ENCODE measurements at places on chromosomes 12 and 14.

GRCh38 chr14:103372552-103373304 lies 12.5 kb upstream of the MARK3 start:
- no peaks in the 10 kb centered on the region for H3K36me3 ChIP-seq
- H3K27me3 ChIP-seq: no peaks in the 10 kb centered on the region
- no peak for DNase-seq
- H3K4me3 ChIP-seq: no peak overlapping the region
- peaks cover 11% of the 10 kb centered on the region for H3K4me1 ChIP-seq

DNA sequence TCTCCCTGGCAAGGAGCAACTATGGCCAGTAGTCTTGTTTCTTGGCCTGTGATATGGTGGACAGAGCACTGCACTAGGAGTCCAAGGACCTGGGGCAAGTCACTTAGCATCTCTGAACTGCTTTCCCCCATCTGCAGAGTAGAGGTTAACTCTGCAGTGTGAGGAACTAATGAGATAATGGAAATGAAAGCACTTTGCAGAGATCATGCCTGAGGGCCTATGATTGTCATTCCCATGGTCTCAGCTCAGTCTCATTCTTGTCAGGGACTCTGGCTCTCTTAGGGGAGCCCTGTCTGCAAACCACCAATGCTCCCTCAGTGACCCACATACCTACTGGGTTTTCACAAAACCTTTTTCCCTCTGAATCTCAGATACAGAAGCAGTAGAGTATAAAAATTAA lies 6.5 kb upstream of the PNMA1 start:
- H3K27me3 ChIP-seq: no peaks in the 10 kb centered on the region
- no peak overlapping the region for H3K27ac ChIP-seq
- H3K4me3 ChIP-seq: no peak overlapping the region
- H3K36me3 ChIP-seq: peaks cover 63% of the 10 kb centered on the region
- H3K4me1 ChIP-seq: peaks cover 4% of the 10 kb centered on the region
- DNase-seq: no peak

DNA sequence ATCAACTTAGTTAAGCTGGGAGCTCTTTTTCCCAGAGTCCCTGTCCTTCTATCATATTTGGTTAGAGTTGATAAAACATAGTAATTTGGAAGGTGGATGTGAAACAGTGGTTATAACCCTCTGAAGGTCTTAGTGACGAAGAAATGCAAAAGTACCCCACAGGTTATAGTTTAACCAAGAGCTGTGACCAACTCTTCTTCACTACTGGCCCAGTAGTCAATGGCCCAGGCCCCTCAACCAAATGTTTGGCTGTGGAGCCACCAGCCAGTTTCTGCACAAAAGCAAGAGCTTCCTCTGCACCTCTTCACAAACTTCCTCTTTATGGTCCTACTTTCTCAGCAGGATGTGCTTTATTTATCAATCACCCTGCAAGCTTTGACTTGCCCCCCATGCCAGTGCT lies 132.6 kb downstream of the BMP4 start:
- H3K27me3 ChIP-seq: no peaks in the 10 kb centered on the region
- H3K4me1 ChIP-seq: no peaks in the 10 kb centered on the region
- no peak overlapping the region for H3K27ac ChIP-seq
- H3K36me3 ChIP-seq: no peaks in the 10 kb centered on the region
- DNase-seq: no peak

- H3K27me3 ChIP-seq: no peaks in the 10 kb centered on the region
- peaks cover 39% of the 10 kb centered on the region for H3K4me1 ChIP-seq
These were observed 14.1 kb downstream of the PRKAB1 start for GRCh38 chr12:119681728-119682638.

- no peak overlapping the region for H3K4me3 ChIP-seq
- H3K27me3 ChIP-seq: no peaks in the 10 kb centered on the region
- H3K4me1 ChIP-seq: no peaks in the 10 kb centered on the region
- H3K36me3 ChIP-seq: peaks cover 85% of the 10 kb centered on the region
These were observed 41.4 kb downstream of the ZC3H14 start for GRCh38 chr14:88604212-88604611.

GRCh38 chr14:96783043-96783914 lies 13.9 kb upstream of the VRK1 start:
- H3K27ac ChIP-seq: no peak overlapping the region
- H3K4me1 ChIP-seq: peaks cover 9% of the 10 kb centered on the region
- H3K4me3 ChIP-seq: no peak overlapping the region
- no peaks in the 10 kb centered on the region for H3K27me3 ChIP-seq
- H3K36me3 ChIP-seq: no peaks in the 10 kb centered on the region
- DNase-seq: no peak

DNA sequence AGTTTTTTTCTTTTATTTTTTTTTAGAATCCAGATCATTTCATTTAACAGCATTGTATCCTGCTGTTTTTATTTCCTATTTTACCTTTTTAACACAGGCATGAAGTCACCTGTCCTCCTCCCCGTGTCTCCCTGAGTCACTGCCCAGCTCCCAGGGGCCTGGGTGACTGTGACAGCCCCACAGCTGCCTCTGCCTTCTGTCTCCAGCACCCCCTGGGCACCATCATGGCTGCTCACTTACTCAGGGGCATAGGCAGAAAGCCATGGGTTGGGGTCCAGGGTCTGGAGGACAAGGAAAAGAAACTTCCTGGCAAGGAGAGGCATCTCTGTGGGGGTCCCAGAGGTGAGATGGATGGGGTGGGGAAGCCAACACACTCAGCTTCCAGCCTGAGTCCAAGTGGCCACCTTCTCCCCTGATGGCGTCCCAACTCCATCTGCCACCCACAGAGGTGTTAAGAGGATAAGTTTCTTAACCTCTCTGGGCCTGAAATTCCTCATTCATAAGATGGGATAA lies 25.3 kb downstream of the TMEM63C start:
- H3K36me3 ChIP-seq: no peaks in the 10 kb centered on the region
- no peak overlapping the region for H3K4me3 ChIP-seq
- no peaks in the 10 kb centered on the region for H3K4me1 ChIP-seq
- H3K27me3 ChIP-seq: no peaks in the 10 kb centered on the region
- no peak overlapping the region for H3K27ac ChIP-seq
- DNase-seq: peak; percentile 59

DNA sequence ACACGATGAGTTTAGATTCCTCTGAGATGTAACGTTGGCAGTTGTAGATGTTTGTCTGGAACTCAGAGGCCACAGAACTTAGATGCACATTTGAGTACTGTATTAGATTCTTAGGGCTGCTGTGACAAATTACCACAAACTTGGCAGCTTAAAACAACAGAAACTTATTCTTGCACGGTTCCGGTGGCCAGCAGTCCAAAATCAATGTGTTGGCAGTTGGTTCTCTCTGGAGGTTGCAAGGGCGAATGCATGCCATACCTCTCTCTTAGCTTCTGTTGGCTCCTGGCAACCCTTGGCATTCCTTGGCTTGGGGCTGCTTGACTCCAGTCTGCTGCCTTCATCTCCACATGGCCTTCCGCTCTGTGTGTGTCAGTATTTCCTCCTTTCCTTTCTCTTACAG lies 118.9 kb downstream of the C12orf75 start:
- H3K4me1 ChIP-seq: no peaks in the 10 kb centered on the region
- no peak overlapping the region for H3K4me3 ChIP-seq
- no peak for DNase-seq
- H3K27ac ChIP-seq: no peak overlapping the region
- H3K27me3 ChIP-seq: no peaks in the 10 kb centered on the region

DNA sequence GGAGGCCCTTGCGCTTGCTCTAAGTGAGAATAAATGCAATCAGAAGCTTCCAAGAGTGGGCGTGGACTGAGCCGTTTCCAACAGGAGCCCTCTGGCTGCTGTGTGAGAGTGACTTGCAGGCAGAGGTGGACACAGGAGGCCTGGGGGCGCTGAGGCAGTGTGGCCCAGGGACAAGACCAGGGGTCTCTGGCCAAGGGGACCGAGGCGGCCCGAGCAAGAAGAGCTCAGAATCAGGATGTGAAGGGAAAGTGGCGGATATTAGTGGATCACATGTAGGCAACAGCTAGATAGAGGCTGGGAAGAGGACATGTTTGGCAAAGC lies 8.6 kb downstream of the RIMBP2 start:
- no peak overlapping the region for H3K27ac ChIP-seq
- H3K27me3 ChIP-seq: no peaks in the 10 kb centered on the region
- no peak overlapping the region for H3K4me3 ChIP-seq
- no peaks in the 10 kb centered on the region for H3K4me1 ChIP-seq

DNA sequence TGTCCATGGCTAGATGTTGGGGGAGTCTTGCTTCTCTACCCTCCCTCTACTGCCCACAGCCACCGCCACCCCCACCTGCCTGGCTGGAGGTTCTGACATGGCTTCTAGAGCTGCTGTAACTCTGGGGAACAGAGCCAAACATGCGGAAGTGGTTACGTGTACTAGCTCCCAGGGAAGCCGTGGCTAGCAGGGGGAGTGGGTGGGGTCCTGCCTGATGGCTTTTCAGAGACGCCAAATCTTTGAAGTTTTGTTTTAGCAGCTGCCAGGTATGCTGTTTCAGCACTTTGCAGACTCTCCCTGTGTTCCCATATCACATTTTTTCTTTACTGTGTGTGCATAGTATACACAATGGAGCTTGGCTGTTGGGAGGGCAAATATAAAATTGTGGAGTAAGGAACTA lies 150.3 kb downstream of the TGFB3 start:
- H3K27ac ChIP-seq: no peak overlapping the region
- no peak for DNase-seq
- H3K27me3 ChIP-seq: no peaks in the 10 kb centered on the region
- no peaks in the 10 kb centered on the region for H3K36me3 ChIP-seq
- H3K4me1 ChIP-seq: no peaks in the 10 kb centered on the region

GRCh38 chr12:111185889-111186227 lies 183.0 kb downstream of the PHETA1 start:
- H3K27me3 ChIP-seq: no peaks in the 10 kb centered on the region
- H3K4me3 ChIP-seq: no peak overlapping the region
- DNase-seq: no peak
- no peak overlapping the region for H3K27ac ChIP-seq
- no peaks in the 10 kb centered on the region for H3K36me3 ChIP-seq

- H3K4me3 ChIP-seq: no peak overlapping the region
- peaks cover 30% of the 10 kb centered on the region for H3K4me1 ChIP-seq
- H3K27ac ChIP-seq: no peak overlapping the region
These were observed 6.4 kb downstream of the NFYB start for GRCh38 chr12:104131609-104132008.

DNA sequence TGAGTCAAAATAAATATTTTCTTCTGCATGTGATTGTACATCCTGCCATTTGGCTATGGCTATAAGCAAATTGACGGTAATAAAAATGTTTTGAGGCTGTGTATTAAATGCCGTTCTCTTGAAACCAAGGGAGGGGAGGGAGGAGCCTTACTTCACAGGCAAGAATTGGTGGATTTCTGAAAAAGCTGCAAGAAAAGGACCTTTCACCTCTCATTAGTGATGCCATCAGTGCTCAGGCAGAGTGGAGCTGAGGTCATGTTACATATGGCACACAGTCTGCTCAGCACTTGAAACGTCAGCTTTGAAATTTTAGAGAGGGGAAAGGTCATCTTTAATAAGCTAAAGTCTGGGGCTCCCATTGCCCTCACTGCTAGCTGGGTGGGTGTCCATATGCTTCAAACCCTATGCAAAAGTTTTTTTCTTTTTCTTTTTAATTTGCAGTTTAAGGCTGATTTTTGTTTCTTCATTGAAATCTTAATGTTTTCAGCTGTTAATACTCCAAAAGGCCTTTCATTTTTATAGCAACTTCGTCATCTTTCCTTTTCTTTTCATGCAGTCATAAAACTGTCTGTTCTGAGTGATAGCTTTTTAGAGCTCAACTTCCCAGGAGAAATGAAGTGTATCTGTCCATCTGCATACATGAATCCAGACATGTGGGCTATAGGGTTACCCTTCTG lies 9.8 kb upstream of the SIX1 start:
- H3K4me1 ChIP-seq: peaks cover 45% of the 10 kb centered on the region
- H3K36me3 ChIP-seq: no peaks in the 10 kb centered on the region
- no peak for DNase-seq
- H3K4me3 ChIP-seq: no peak overlapping the region
- H3K27ac ChIP-seq: no peak overlapping the region
- no peaks in the 10 kb centered on the region for H3K27me3 ChIP-seq

GRCh38 chr12:50387972-50388478 lies 8.4 kb downstream of the FAM186A start:
- peaks cover 9% of the 10 kb centered on the region for H3K4me1 ChIP-seq
- no peak overlapping the region for H3K27ac ChIP-seq
- DNase-seq: no peak
- H3K36me3 ChIP-seq: no peaks in the 10 kb centered on the region
- H3K4me3 ChIP-seq: no peak overlapping the region

GRCh38 chr14:103607822-103608221 lies 21.2 kb upstream of the KLC1 start:
- H3K4me3 ChIP-seq: no peak overlapping the region
- H3K27me3 ChIP-seq: no peaks in the 10 kb centered on the region
- no peak for DNase-seq
- H3K27ac ChIP-seq: no peak overlapping the region

DNA sequence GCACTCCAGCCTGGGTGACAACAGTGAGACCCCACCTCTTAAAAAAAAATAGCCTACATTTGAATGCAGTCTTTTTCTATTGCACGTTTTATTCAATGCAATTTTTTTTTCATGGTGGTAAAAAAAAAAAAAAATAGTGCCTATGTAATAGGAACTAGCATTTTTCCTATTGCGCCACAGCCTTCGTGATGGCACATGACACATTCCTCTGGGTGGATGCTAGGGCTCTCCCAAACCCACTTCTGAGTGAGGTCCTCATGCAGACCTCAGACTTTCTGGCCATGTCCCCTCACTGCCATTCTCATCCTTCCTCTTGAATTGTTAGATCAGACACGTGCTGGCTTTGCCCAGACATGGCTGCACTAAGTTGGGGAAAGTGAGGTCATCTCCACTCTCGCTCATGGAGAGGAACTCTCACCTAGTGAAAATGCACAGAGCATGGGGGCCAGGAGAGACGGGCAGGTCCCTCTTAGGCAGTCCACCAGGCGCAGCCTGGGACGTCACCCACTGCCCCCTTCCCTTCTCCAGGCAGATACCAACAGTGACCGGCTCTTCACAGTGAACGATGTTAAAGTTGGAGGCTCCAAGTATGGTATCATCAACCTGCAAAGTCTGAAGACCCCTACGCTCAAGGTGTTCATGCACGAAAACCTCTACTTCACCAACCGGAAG lies 19.2 kb downstream of the DCAF4 start:
- DNase-seq: no peak
- H3K4me3 ChIP-seq: no peak overlapping the region

DNA sequence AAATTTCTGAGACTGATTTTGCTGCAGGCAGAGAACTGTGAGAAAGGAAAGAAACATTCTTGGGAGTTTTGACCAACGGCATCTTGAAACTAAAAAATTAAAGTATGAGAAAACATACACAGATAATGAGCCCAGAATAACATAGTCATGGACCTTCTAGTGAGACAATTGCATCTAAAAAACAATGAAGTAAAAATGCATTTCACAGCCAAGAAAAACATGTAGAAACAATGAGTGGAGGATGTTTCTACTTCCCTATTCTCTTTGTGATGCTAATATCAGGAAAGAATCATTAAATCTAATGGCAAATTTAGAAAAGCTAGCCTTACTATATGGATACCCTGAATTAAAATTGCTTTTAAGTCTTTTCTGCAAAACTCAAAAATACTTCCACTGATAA lies 12.2 kb upstream of the PLEKHG7 start:
- H3K4me3 ChIP-seq: no peak overlapping the region
- no peak overlapping the region for H3K27ac ChIP-seq
- no peak for DNase-seq
- no peaks in the 10 kb centered on the region for H3K4me1 ChIP-seq
- no peaks in the 10 kb centered on the region for H3K36me3 ChIP-seq

- H3K27me3 ChIP-seq: no peaks in the 10 kb centered on the region
- DNase-seq: no peak
- no peak overlapping the region for H3K27ac ChIP-seq
- no peaks in the 10 kb centered on the region for H3K4me1 ChIP-seq
- no peaks in the 10 kb centered on the region for H3K36me3 ChIP-seq
These were observed 81.2 kb upstream of the OTOGL start for GRCh38 chr12:80018119-80018518.

GRCh38 chr12:116262741-116263140 lies 14.8 kb downstream of the MED13L start:
- no peaks in the 10 kb centered on the region for H3K36me3 ChIP-seq
- H3K4me3 ChIP-seq: no peak overlapping the region
- no peak for DNase-seq
- no peaks in the 10 kb centered on the region for H3K27me3 ChIP-seq
